Cardiac septum (tissue), 1 donor: ENCODE measurements at places on chromosomes 1 and 21. TPM values are rescaled to one million over a fixed set of nuclear protein-coding genes. Genes with fewer than 3 reads are reported as not detected.

TNFRSF4 gene
- total RNA-seq = 4.3 TPM

RAB13 gene
- total RNA-seq = 57.3 TPM

RASSF5 gene
- total RNA-seq = 15.5 TPM

FAM72C gene
- not detected for total RNA-seq

JAM2 gene
- 40.4 TPM for total RNA-seq

GJC2 gene
- 1.6 TPM for total RNA-seq

DIPK1A gene
- total RNA-seq = 7.5 TPM

DNA sequence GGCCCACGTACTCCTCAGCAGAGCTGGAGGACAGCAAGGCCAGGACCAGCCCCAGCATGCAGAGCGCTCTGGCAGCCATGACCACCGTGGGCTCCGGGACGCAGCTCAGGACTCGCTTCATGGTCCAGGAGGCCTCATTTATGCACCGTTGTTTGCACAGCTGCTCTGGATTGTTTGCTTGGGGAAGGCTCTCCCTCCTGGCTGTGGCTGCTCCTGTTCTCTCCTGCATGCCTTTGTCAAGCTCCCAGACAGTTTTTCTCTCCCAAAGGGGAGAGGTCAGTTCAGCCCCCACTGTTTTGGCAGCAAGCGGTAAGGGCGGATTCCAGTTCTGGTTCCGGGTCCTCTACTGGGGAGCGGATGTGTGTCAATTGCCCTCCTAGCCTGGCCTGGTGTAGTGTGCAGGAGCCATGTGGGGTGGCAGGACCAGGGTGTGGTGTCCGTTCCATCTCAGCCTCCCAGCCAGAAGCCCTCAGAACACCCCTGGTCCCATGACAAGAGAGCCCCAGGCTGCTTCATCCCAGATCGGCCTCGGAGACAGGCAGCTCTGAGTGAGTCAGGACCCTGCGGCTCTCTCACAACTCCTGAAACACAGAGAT, at the start of gene TFF3:
TSS of gene TFF3 (minus strand) at position 114 of the 596 bp plus-strand sequence. CDS start at position 79, 35 bp downstream.
- DNase-seq = peak; percentile 72

- DNase-seq = no peak
These were observed 56.6 kb downstream of the OLIG1 start for GRCh38 chr21:33126569-33126968.

DNA sequence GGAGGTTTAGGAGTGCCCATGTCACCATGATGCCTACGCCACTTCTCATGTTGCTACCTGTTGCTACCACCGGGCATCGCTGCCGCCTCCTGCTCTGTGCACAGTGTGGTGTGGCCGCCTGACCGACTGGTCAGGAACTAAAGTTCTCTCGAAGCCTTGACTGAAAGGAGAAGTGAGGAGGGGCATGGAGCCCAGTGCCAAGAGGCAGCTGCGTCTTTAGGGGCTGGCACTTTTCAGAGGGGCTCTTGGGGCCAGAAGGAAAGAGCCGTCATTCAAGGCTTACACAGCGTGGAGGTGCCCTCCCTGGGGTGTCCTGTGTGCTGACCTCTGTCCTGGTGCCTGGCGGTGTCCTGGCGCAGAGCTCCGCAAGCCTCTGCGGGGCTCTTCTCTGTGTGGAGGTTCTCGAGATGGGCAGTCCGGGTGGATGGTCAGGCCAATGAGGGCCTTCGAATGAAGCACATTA, 57.2 kb downstream of the ADARB1 start:
- DNase-seq = no peak

- DNase-seq = no peak
These were observed 179.3 kb upstream of the ZNF644 start for GRCh38 chr1:91201176-91201575.

GRCh38 chr1:241706967-241707366, 54.9 kb downstream of the WDR64 start:
- DNase-seq = no peak

- DNase-seq = no peak
These were observed 6.6 kb upstream of the APP start for GRCh38 chr21:26177187-26177586.

DNA sequence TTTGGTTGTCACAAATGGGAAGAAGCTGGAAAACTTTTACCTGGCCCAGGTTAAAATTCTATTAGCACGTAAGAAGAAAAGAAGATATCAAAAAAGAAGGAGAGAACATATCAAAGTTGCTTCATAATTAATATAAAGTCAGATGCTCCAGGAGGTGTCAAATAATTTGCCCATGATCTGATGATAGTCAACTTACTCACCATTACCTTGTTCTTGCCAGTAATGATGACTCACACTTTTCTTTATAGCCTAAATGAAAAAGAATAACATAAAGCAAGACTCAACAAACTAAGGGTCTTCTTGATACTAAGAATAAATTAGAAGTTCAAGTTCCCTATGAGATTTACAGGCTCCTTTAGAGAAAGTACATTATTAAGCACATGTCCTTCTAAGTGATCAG, 580.4 kb downstream of the TTLL7 start:
- DNase-seq = no peak

GRCh38 chr21:37266515-37267221, 466 bp downstream of the VPS26C start:
- no peak for DNase-seq

GRCh38 chr1:28921286-28921869, 7.0 kb downstream of the EPB41 start:
- DNase-seq = no peak

DNA sequence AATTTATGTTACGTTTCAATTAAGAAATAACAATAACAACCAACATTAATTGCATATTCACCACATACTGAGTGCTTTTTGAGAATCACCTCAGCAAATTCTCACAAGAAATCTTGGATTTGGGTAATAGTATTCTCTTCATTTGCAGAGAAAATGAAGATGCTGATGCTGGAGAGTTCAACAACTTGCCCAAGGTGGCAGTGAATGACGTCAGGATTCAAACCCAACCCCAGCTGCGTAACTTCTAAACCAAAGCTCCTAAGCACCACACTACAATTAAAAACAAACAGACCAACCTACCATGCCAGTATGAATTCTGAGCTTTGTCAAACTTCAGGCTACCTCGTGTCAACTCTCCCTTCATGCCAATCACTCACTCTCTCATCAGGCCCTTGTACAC, 46.7 kb upstream of the GJB5 start:
- no peak for DNase-seq

DNA sequence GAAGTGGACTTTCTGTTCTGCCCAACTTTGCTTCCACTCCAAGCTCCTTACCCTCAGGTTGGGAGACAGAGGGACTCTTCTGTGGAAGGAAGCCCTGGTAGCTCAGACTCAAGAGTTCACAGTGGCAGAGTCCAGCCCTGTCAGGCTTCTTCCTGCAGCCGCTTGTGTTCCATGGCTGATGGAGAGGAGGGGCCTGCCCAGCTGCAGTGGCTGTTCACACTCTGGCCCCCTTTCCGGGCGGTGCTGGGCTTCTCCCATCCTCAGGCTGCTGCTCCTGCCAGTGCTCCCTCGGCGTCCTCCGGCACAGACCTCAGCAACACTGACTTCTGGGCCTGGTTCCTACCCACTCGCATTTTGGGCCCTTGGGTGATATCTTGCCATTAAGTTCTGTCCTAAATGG, 4.0 kb downstream of the KRTAP10-1 start:
- DNase-seq = peak; percentile 31

- DNase-seq = no peak
These were observed 17.3 kb downstream of the LTN1 start for GRCh38 chr21:28975397-28975796.

GRCh38 chr1:18452550-18452949, 28.2 kb upstream of the KLHDC7A start:
- DNase-seq = no peak

- no peak for DNase-seq
These were observed 74.3 kb downstream of the TNFSF18 start for GRCh38 chr1:172976222-172977041.
